ENCODE measurements at places on chromosomes 7 and 10.
A peak's percentile ranks its signal among the peaks of the same experiment; 100 is the strongest.

GRCh38 chr7:159209429-159209828 lies 64.8 kb upstream of the VIPR2 start:
- no peak for DNase-seq

- DNase-seq, result no peak
These were observed 3.5 kb upstream of the OIT3 start for GRCh38 chr10:72890086-72890485.

DNA sequence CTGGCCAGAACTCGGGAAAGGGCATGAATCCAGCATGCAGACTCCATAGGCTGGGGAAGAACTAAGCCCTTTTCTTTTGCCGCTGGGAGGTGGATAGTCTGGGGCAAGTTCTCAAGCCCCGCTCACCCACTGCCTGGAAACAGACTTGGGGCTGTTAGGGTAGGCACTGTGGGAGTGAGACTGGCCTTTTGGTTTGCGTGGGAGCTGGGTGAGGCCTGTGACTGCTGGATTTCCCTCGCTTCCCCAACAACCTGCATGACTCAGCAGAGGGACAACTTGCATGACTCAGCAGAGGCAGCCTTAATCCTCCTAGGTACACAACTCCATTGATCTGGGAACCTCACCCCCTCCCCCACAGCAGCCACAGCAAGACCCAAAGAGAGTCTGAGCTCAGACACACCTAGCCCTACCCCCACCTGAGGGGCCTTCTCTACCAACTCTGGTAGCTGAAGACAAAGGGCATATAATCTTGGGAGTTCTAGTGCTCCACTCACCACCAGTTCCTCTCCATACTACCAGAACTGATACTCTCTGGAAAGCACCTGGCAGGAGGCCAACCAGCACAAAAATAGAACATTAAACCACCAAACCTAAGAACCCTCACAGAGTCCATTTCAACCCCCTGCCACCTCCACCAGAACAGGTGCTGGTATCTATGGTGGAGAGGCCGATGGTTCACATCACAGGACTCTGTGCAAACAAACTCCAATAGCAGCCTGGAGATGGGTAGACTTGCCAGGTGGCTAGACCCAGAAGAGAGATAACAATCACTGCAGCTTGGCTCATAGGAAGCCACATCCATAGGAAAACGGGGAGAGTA lies 81.4 kb upstream of the LAMB4 start:
- peak; percentile 34 for DNase-seq

DNA sequence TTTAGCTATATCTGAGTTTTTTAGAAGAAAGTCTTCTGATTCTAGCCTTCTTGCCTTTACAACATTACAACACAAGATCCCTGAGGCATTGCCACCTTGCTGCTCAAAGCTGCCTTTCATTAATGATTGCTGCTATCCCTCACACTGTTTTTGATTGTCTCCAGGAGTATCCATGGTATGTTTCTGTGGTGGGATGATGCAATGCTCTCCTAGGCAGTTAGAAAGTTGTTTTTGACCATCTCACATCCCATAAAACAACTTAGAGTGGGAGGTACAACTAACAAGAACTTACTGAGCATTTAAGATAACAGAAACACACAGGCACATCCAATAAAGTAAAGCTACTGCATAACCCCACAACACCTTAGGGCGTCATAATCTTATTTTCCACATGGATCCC lies 1156.0 kb upstream of the LRRTM3 start:
- no peak for DNase-seq

DNA sequence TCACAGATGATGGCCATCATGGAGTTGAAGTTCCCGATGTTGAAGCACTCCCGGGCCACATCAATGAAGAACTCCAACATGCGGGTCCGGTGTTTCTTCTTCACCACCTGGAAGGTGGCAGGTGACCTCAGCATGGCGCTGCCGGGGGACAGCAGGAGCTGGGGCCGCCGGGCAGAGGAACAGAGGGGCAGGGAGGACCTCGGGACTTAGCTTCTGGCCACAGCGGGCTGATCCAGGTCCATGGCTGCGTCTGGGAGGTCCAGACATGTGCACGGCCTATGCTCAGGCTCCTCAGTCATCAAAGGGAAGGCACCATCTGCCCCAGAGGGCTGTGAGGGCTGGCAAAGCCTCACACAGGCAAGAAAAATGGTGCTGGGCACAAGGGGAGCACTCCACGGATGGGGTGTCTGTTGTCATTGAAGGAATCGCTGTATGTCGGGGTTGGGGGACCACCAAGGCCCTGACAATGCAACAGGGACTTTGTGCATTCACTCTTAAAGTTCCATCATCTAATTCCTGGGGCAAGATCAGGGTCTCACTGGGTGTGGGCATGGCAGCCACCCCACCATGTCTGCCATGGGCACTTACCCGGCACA lies 60.9 kb downstream of the CSGALNACT2 start:
- no peak for DNase-seq

DNA sequence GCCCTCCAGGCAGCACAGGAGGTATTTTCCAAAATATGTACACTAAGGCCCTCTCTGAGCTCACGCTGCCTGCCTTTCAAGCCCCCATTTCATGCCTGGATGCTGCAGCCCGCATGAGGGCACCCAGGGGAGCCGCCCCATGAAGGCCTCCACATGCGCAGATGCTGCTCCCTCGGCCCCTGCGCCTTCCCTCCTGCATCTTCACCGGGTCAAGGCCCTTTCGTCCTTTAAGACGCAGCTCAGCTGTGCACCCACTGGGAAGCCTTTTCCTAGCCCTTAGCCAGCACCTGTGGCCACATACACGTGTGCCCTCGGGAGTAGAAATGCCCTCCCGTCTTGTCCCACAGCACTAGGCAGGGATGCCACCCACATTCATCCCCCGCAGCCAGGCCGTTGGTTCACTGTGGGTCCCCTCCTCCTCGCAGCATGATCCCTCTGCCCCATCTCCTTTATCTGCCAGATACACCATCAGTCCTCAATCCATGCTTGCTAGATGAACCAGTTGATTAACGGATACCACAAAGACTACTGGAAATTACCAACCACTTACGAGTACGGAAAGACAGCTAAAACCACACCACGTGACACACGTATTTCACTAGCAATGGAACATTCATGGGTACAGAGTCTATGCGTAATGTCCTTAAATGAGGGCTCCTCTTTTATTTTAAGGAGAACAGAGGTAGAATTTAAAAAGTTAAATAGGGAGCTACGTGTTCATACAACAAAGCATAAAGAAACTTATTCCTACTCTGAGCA lies 278.0 kb downstream of the TNS3 start:
- DNase-seq, result no peak

DNA sequence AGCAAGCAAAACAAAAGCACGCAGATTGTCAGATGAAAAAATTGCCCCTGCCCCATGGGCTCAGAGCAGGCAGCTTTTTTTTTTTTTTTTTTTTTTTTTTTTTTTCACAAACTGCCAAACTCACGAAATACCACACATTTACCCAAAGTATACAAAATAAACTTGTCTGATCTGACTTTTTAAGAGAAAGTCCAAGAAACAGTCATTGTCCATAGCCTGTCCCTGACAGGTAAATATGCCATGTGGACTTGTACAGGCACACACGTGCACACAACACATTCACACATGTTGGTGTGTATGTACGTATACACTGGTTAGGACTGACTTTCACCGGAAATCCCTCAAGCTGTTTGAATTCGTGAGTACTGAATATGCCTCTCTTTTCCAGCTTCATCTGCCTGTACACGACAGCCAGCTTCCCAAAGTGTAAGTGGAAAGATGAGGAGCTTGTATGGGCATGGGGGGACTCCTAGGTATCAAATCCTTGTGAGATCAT lies 929 bp upstream of the HGF start:
- no peak for DNase-seq

DNA sequence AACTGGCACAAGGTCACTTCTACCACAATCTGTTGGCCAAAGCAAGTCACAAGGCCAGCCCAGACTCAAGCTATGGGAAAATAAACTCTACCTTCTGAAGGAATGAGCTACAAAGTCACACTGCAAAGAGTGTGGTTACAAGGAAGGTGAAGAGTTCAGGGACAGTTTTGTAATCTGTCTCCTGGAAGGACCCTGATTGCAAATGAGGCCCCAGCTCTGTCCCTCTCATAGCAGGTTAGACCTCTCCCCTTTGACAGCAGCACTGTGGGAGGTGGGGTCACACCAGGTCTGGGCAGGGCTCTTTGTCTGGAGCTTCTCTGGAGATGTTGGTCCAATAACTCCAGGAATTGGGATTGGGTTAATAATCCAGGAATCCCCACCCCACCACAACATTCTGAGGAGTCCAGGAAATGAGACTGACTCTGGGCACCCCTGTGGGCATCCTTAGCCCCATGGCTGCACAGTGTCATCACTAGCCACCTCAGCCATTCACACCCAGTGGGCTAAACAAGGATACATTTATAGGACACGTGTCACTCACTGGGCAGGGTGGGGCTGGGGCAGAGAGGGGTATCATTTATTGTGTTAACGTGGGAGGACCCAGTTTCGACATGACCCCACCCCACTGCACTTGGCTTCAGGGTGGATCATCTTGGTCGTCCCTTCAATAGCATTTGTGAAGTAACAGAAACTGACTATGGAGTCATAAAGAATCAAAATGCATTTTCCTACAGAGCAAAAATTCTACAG lies 23.7 kb upstream of the C10orf105 start:
- DNase-seq, result no peak

- no peak for DNase-seq
These were observed 49.0 kb downstream of the MTPN start for GRCh38 chr7:135928136-135928535.

GRCh38 chr7:128191136-128191844 lies 49.8 kb upstream of the LEP start:
- no peak for DNase-seq

DNA sequence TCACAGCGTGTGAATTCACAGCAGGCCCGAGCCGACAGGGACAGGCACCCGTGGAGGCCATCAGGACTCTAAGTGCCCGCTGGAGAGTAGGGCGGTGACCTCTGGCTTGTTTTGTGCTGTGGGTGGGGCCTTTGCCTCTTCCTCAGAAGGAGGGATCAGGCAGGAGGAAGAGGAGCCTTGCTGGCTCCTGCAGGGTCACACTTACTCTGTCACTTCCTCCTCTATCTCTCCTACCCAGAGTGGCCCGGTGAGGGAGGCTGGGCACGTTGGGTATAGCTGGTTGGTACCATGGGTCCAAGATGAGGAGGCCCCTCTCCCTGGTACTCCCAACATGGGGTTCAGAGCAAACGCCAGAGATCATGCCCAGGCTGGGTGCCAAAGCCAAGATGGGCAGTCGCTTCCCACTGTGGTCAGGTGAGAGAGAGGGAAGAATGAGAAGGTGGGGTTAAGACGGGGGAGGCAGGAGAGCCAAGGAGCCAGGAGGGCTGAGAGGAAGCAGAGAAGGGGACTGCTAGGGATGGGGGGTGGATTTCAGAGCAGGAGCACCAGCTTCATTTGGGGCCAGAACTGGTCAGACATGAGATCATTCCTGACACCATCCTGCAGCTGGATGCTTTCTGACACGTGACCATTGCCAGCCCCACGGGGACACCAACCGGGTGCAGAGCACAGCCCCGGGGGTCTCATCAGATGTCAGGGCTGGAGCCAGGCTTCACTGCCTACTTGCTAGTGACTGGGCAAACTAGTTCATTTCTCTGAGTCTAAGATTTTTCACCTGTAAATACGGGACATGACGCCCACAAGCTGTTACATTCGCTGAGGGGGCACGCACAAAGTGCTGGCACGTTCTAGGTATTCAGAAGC lies 54.8 kb upstream of the CACUL1 start:
- no peak for DNase-seq

DNA sequence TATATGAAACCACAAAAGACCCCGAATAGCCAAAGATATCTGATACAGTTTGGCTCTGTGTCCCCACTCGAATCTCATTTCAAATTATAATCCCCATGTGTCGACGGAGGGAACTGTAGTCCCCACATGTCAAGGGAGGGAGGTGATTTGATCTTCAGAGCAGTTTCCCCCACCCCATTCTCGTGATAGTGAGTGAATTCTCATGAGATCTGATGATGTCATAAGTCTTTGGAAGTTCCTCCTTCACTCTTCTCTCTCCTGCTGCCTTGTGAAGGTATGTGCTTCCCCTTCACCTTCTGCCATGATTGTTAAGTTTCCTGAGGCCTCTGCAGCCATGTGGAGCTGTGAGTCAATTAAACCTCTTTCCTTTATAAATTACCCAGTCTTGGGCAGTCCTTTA lies 13.0 kb downstream of the ELAPOR2 start:
- DNase-seq, result no peak

GRCh38 chr7:144786522-144786921 lies 49.3 kb downstream of the TPK1 start:
- no peak for DNase-seq

GRCh38 chr10:61890430-61890829 lies 11.1 kb upstream of the ARID5B start:
- no peak for DNase-seq

DNA sequence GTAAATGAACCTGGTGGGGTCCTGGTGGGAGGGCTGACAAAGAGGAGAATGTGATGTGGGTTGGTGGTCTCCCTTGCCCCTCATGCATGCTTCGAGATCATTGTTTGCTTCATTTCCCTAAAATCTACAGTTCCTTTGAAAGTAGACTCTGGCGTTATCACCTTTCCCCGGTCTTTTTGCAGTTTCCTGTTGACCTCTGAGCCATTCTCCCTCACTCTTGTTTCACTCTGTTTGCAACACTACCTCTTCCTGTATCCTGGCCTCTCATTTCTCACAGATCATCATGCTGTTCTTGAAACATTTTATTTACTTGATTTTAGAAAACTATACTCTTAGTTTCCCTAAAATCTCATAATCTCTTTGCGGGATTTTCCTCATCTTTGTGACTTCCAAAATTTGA lies 179.8 kb downstream of the WNT2 start:
- DNase-seq, result no peak

DNA sequence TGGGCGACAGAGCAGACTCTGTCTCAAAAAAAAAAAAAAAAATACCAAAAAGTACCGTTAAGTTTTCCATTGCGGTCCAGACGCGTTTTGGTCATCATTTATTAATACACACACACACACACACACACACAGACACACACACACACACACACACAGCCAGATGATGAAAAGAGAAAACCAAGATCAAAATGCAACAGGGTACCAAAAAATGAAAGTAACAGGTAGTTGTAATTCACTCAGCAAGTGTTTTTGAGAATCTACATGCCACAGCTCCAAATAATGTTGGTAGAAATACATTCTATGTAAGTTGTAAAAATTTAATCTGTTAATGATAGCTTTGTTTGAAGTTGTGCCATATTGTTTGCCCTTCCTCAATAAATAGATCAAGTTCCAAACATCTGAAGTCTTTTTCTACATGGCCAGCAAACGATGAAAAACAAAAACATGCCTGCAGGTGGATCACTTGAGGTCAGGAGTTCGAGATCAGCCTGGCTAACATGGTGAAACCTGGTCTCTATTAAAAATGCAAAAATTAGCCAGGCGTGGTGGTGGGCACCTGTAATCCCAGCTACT lies 9.4 kb downstream of the YWHAG start:
- no peak for DNase-seq

- DNase-seq, result peak; percentile 7
These were observed 149.4 kb upstream of the NPS start for GRCh38 chr10:127399668-127400067.

GRCh38 chr10:44424957-44425356 lies 40.1 kb upstream of the CXCL12 start:
- DNase-seq, result no peak

- DNase-seq, result no peak
These were observed 101.1 kb downstream of the MAGI2 start for GRCh38 chr7:79352323-79352722.

- DNase-seq, result no peak
These were observed 242.8 kb downstream of the KLF6 start for GRCh38 chr10:3542185-3542611.
